Stimulated activated CD4-positive, alpha-beta T cell treated with anti-CD3 and anti-CD28 coated beads, Interleukin-15, amount 100 ng/mL, for 1 hour (primary cell): ENCODE measurements at places on chromosomes 11 and 22.
A peak's percentile ranks its signal among the peaks of the same experiment; 100 is the strongest.

- no peak for DNase-seq
Observed at GRCh38 chr11:130912552-130912951, 3.7 kb downstream of the SNX19 start.

GRCh38 chr11:120205596-120206161 is 5.2 kb upstream of the OAF start:
- DNase-seq = no peak

GRCh38 chr11:79152511-79152910 is 288.3 kb downstream of the TENM4 start:
- no peak for DNase-seq

GRCh38 chr22:47090591-47091245 is 328.3 kb downstream of the TBC1D22A start:
- DNase-seq = no peak

- DNase-seq = no peak
Observed at GRCh38 chr11:206002-206384, 1.2 kb downstream of the BET1L start.

- DNase-seq = no peak
Observed at GRCh38 chr11:96188243-96189006, 154.6 kb downstream of the MAML2 start.

DNA sequence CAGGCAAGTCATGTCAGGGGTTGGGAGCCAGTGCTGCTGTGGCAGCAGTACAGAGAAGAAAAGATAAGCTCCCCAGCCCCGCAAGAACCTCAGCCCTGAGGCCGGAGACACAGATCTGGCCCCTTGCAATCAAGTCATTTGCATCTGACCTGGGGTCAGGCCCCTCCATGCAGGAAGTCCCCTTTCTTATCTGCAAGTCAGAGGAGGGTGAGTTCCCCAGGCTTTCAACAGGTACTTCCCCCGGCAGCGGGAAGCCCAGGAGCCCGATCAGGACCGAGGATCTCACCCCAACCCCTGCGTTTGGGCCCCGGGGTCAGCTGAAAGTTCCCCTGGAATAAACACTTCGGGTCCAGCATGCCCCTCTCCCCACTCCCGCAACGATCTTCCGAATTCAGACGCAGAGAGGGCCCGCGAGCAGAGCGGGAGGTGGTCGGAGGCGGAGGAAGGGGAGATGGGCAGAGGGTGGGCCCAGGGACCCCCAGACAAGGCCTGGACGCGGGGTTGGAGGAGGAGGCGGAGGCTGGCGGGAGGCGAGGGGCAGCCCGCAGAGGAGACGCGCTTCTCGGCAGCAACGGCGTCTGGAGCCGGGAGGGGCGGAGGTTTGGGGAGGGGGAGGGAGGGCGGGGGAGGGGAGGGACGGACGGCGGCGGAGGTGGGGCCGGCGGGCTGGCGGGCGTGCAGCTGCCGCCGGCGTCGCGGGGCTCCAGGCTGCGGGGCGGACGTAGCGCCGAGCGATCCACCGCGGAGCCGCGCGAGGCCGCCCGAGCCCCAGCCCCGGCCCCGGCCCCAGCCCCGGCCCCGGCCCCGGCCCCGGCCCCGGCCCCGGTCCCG is at the start of gene TSPAN18:
Gene TSPAN18 (plus strand): TSS at position 680 of the 831 bp plus-strand sequence. CDS start 179,455 bp downstream, outside the sequence.
- DNase-seq = peak; percentile 7

DNA sequence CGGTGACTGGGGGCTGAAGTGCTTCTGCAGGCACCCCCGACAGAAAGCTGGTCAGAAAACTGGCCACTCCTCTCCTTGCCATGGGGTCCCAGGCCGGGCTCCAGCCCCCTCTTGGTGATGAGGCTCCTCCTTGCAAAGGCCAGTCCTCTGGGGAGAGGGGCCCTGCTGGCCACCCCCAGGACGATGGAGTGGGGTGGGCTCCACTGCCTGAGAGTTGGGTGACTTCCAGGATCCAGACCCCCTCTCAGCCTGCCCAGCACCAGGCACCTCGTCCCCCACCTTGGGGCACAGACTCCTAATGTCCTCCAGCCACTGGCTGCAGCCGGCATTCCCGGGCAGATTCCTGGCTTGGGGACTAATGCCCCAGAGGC is 441 bp upstream of the RPS6KA4 start:
- no peak for DNase-seq

- no peak for DNase-seq
Observed at GRCh38 chr11:77725433-77725832, 87.8 kb upstream of the CLNS1A start.

DNA sequence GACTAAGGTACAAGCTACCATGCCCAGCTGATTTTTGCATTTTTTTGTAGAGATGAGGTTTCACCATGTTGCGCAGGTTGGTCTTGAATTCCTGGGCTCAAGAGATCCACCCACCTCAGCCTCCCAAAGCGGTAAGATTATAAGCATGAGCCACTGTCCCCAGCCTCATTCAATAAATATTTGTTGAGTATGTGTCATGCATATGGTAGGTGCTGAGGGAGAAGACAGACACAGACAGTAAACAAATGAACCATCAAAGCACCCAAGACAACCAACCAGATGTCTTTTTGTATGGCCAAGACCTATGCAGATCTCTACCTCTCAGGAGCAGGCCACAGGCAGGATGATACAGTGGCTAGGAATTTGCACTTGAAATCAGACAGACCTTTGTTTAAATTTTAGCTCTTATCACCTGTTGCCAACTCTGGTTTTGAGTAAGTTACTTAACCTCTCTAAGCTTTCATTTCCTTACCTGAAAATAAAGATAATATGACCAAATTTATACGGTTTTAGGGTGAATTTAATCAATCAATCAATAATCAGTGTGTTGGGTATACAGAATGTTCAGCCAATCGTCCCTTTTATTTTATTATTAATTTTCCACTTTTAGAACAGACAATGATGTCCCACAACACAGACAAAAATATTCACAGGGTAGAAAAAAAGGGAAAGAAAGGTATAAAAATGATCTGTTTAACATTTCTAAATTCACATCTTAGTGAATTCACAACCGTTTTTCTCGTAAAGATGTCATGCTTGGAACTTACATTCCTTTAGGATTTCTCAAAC is 128.2 kb downstream of the SGSM3 start:
- no peak for DNase-seq

- no peak for DNase-seq
Observed at GRCh38 chr22:37999640-38000272, 15.4 kb upstream of the SOX10 start.

DNA sequence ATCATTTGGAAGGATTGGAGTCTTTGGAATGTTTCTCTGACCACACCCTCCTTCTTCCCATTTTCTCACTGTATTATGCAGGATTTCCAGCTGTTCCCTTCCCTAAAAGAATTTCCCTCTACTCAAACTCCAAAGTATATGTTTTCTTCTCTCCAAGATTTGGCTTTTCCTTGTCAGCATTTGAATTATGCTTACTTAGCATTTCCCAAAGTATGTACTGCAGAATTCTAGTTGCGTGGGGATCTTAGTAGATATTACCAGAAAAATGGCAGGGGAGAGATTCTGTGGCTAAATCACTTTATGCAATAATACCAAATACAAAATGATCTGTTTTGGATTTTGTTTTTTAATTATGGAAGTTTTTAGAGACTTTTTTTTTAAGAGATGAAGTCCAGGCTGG is 142.3 kb downstream of the OR4C45 start:
- DNase-seq = no peak

GRCh38 chr11:4713241-4713640 is 8.7 kb downstream of the MMP26 start:
- no peak for DNase-seq

GRCh38 chr11:46006418-46007070 is 84.1 kb downstream of the LARGE2 start:
- DNase-seq = no peak

- no peak for DNase-seq
Observed at GRCh38 chr11:70861559-70861958, 390.8 kb downstream of the SHANK2 start.

DNA sequence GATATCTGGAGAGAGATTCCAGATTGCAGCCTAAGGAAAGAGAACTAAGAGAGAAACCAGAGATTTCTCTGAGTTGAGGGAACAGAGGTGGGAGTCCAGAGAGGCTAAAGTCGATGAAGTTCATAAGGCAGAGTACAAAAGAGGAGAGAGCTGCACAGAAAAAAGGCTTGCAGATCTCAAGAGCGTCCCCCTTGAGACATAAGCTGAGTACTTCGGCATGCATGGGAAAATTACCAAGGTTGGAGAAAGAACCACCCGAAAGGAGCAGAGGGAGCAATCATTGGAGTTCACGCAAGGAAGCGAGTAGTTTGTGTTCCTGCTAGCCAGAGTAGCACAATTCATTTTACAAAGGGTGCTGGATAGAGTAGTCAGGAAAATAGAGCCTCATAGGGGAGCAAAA is 293.5 kb downstream of the TMEM135 start:
- DNase-seq = no peak

GRCh38 chr11:63763496-63764339 is 4.9 kb downstream of the ZFTA start:
- DNase-seq = no peak

GRCh38 chr11:123137431-123138224 is 57.4 kb downstream of the CLMP start:
- DNase-seq = no peak

DNA sequence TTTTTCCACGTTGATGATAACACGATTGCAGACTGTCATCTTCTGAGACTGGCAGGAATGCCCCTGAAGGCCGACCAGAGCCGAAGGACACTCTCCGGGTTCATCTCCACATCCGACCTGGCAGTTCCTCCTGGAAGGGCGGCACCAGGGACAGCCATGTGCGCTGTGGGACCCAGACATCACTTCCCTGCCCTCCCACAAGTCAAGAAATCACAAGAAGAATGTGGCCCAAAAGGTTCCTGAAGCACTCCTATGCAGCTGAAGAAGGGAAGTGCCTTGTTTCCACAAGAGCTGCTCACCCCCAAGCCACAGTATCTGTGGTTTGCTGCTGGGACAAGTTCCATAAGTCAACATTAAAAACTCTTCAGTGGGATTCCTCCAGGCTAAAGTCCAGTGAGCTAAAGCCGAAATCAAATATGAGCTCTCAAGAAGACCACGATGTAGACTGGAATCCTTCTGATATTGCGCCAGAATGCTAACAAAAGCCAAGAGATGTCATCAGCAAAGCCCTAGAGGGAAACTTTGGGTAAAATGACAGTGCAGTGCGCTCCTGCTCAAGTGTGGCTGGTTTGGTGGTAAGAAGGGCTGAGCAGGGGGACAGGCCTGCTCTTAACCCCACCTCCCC is 21.2 kb downstream of the PACSIN2 start:
- DNase-seq = no peak

GRCh38 chr11:64253481-64253880 is 2.2 kb downstream of the PLCB3 start:
- DNase-seq = no peak

GRCh38 chr11:64406221-64406946 is 47.4 kb downstream of the RPS6KA4 start:
- DNase-seq = no peak

- no peak for DNase-seq
Observed at GRCh38 chr11:64917663-64917995, 620 bp upstream of the ATG2A start.

GRCh38 chr11:46149826-46150225 is 28.6 kb upstream of the PHF21A start:
- DNase-seq = no peak

- no peak for DNase-seq
Observed at GRCh38 chr11:34373727-34374126, 15.9 kb upstream of the ABTB2 start.

GRCh38 chr11:90757849-90758494 is 535.1 kb upstream of the CHORDC1 start:
- DNase-seq = no peak

- DNase-seq = no peak
Observed at GRCh38 chr11:129090056-129090455, 102.1 kb downstream of the ARHGAP32 start.

- no peak for DNase-seq
Observed at GRCh38 chr11:477052-477715, 27.1 kb downstream of the PTDSS2 start.

DNA sequence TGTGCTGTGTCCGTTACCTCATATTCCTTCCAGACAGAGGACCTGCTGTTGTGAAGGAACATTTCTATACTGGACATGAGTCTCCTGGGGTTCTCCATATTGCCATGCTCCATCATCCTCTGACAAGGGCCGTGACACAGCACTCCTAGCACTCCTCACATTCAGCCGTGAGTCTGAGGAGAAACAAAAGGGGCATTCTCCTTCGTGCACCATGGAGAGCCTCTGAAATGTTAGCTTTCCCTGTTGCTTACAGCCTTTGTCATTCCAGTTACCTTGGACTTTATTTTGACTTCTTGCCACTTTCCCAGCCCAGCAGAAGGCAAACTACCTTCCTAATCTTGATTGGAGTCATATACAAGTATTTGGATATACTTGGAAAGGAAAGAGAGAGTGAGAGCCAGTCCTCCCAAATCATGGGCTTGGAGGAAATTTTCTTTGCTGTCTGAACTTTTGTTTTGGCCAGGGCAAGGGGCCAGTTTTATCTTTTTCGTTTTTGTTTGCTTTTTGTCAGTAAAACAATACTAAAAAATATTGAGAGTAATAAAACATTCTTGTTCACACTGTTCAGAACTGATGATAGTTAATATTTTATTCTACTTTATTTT is 29.1 kb upstream of the TECTA start:
- no peak for DNase-seq

DNA sequence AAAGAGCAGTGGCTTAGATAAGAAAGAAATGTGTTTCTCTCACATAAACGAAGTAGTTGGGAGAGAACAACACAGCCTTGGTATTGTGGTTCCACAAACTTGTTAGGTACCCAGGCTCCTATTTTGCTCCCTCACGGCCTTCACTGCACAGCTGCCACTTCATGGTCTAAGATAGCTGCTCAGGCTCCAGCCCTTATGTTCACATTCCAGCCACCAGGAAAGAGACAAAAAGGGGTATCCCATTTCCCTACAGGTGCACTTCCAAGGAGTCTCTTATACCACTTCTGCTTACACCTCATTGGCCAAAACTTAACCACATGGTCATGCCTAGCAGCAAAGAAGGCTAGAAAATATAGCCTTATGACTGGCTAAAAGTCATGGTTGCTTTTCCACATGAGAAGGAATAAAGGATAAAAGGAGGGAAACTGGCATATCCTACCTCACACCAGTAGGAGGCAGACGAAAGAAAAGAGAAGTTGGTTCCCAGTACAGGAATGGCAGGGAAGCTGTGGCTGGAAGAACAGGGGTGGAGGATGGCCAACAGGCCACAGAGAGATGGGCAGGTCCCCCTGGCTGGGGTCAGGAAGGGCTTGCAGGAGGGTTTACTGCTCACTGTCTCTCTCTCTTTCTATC is 5.4 kb upstream of the HDHD5 start:
- DNase-seq = no peak

DNA sequence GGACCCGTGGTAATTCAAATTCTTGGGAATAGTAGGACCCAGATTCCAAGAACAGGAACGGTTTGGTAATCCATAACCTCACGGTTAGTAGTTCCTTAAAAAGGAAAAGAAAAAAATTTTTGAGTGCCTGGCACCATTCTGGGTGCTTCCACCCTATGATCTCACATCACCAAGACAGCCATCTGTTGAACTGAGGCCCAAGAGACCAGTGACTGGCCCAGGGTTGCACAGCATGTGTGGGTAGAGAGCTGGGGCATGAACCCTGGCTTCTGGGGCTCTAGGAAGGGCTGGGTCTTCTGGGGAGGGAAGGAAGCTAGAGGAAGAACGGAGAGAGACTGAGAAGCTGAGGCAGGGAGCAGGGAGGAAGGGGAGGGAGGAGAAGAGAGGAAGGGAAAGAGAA is 4.7 kb upstream of the SPI1 start:
- DNase-seq = no peak

- peak; percentile 30 for DNase-seq
Observed at GRCh38 chr11:129881570-129882170, 13.7 kb downstream of the NFRKB start.
